ENCODE measurements at places on chromosomes 7 and 10.

DNA sequence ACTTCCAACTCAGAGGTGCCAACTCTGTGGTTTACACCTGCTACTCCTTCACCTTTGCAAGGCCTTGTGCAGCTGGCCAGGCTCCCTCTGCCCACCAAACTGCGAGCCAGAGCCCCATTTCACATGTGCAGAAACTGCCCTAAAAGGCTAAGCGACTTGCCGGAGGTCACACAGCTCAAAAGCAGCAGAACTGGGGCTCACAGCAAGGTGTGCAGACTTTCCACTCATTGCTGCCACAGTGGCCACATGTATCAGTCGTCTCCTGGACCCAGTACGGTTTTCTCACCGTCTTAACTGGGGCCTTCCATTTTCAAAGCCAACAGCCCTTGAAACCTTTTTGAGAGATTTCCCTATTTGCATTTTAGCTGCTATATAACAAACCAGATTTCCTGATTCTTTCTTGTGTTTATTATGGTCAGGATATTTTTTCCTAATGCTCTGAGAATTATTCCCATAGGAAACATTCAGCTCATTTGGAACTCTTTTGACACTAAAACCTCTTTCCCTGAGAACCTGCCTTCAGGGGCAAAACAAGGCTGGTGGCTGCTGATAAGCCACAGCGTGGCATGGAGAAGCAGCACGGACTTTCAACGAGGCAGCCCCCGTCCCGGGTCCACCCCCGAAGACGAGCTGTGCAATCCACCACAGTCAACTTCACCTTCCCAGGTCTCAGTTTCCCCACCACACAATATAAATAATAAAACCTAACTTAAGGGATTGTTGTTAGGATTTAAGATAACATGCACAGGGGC lies 29.9 kb downstream of the SORBS1 start:
- DNase-seq, result no peak

GRCh38 chr7:155283565-155284194 lies 14.0 kb upstream of the INSIG1 start:
- no peak for DNase-seq

DNA sequence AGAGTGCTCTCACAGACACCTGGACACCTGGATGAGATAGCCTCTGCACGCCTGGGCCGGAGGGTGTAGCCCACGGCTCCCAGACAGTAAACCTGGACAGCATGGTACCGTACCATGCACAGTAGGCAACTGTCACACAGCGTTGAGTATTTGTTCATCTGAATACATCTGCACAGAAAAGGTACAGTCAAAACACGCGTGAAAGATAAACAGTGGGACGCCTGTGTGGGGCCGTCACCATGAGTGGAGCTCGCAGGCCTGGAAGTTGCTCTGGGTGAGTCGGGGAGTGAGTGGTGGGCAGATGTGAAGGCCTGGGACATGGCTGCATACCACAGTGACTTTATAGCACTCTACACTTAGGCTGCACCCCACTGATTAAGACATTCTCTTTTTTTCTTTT lies 280.0 kb upstream of the SHH start:
- no peak for DNase-seq

GRCh38 chr10:122083478-122084025 lies 94.6 kb downstream of the TACC2 start:
- DNase-seq, result no peak

DNA sequence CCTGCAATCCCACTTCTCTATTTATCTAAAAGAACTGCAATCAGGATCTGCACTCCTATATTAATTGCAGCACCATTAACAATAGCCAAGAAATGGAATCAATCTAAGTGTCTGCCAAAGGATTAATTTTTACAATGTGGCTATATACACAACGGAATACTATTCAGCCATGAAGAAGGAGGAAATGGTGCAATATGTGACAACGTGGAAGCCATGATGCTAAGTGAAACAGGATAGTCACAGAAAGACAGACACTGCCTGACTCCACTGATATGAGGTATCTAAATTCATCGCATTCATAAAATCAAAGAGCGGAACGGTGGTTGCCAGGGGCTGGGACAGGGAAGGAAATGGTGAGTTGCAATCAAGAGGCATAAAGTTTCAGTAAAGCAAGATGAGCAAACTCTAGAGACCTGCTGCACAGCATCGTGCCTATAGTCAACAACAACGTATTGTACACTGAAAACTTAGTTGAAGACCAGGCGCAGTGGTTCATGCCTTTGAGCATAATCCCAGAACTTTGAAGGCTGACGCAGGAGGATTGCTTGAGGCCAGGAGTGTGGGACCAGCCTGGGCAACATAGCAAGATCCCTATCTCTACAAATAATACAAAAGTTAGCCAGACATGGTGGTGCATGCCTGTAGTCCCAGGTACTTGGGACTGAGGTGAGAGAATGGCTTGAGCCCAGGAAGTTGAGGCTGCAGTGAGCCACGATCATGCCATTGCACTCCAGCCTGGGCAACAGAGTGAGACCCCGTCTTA lies 76.3 kb downstream of the FGFR2 start:
- no peak for DNase-seq

DNA sequence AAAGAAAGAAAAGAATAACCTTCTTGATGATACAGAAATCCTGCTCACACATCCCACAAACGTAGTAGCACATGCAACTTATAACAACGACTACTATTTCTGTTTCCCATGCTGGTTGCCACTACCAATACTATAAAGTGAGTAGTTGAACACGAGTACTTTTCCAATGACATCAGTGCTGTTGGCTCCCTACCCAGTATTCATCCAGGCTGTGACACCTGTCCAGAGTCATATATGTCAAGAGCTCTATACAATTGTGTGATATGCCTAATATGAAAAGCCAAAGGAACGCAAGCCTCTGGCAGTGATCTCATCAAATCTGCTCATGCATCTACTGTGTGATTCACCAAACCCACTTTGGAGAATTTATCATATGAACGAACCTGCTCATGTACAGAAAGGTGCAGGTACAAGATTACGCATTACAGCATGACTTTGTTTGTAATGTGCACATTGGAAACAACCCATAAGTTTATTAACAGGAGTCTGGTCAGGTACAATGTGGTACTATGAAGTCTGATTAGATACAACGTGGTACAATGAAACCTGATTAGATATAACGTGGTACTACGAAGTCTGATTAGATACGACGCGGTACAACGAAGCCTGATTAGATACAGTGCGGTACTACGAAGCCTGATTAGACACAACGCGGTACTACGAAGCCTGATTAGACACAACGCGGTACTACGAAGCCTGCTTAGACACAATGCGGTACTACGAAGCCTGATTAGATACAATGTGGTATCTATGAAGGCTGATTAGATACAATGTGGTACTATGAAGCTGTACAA lies 5.8 kb upstream of the ITIH5 start:
- no peak for DNase-seq

DNA sequence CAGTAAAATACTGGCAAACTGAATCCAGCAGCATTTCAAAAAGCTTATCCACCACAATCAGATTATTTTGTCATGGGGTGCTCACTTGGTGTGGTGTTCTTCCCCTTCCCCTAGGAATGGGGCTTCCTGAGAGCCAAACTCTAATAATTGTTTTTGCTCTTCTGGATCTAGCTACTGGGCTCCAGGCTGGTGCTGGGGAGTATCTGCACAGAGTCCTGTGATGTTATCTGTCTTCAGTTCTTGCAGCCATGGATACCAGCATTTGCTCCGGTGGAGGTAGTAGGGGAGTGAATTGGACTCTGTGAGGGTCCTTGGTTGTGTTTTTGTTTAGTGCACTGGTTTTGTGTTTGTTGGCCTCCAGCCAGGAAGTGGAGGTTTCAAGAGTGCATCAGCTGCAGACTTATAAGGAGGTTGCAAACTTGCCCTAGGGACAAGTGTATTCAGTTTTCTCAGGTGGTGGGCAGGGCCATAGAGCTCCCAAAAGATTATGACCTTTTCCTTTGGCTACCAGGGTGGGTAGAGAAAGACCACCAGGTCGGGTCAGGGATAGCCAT lies 308.5 kb upstream of the MAGI2 start:
- DNase-seq, result no peak

- DNase-seq, result no peak
Observed at GRCh38 chr10:103806395-103807187, 48.8 kb downstream of the SH3PXD2A start.

- DNase-seq, result peak; percentile 83
Observed at GRCh38 chr7:107150375-107151073, 18.3 kb upstream of the HBP1 start.

- DNase-seq, result no peak
Observed at GRCh38 chr7:6273917-6274630, 1.6 kb upstream of the CYTH3 start.

- DNase-seq, result no peak
Observed at GRCh38 chr7:15669443-15670090, 16.9 kb downstream of the MEOX2 start.

GRCh38 chr7:140940898-140941297 lies 16.2 kb upstream of the BRAF start:
- DNase-seq, result no peak

GRCh38 chr7:75534727-75535307 lies 42.7 kb downstream of the SPDYE5 start:
- no peak for DNase-seq

DNA sequence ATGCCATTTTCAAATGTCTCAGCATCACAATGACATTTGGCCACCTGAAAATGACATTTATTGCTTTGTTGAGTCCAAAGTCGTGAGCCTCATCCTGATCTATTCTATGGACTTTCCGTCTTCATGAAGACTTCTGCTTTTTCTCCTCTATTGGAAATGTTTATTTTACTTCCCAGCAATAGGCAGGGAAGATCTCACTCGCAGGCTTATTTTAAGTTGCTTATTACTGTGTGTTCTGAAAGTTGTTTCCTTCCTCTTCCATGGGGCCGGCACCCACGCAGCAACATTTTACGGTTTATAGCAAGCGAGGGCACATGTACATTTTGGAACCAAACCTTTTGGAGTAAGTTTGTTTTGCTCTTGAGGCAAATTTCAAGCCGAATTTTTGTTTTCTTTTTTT lies 221.0 kb upstream of the KLF6 start:
- no peak for DNase-seq

DNA sequence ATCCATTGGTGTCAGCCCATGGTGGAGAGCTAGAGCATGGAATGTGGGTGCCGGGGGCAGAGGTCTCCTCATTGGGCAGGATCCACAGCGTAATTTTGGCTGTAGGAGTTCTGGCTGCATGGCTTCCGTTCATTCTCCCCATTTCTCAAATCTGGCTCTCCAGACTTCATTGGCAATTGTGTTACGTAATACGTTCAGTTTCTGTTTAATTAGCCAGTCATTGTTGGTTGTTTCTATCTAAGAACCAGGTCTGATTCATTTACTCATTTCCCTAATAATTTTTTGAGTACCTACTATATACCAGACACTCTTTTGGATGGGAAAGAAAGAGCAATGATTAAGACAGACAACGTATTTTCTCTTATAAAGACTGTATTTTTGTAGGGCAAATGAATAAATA lies 299.6 kb downstream of the CSTF2T start:
- no peak for DNase-seq

GRCh38 chr7:92058040-92058439 lies 76.2 kb downstream of the CYP51A1 start:
- no peak for DNase-seq

GRCh38 chr10:13971601-13972475 lies 358.9 kb downstream of the FRMD4A start:
- no peak for DNase-seq

DNA sequence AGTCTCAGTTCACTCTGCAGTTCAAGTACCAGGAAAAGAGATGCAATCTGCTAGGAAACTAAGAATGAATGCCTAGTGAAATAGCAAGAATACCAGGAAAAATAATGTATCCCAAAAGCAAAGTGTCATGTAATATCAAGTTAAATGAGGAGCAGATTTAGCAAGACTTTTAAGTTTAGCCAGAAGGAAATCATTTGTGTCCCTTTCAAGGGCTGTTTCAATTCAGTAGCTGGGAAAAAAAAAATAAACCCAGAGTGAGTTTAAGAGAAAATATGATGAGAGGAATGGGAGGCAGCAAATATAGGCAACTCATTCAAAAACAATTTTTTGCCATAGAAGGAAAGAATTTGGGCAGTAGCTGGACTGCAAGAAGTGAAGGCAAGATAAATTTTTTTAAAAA lies 135.8 kb downstream of the DGKB start:
- no peak for DNase-seq

GRCh38 chr10:21217107-21217506 lies 308.4 kb downstream of the SKIDA1 start:
- no peak for DNase-seq

- no peak for DNase-seq
Observed at GRCh38 chr10:85262992-85263391, 934.6 kb downstream of the CCSER2 start.

GRCh38 chr10:3293581-3294431 lies 121.2 kb upstream of the PITRM1 start:
- DNase-seq, result no peak

- no peak for DNase-seq
Observed at GRCh38 chr10:131726076-131726880, 174.5 kb upstream of the PPP2R2D start.

GRCh38 chr10:5975641-5976473 lies 1.5 kb downstream of the IL15RA start:
- DNase-seq, result no peak

- no peak for DNase-seq
Observed at GRCh38 chr10:115950320-115950719, 322.7 kb downstream of the GFRA1 start.

DNA sequence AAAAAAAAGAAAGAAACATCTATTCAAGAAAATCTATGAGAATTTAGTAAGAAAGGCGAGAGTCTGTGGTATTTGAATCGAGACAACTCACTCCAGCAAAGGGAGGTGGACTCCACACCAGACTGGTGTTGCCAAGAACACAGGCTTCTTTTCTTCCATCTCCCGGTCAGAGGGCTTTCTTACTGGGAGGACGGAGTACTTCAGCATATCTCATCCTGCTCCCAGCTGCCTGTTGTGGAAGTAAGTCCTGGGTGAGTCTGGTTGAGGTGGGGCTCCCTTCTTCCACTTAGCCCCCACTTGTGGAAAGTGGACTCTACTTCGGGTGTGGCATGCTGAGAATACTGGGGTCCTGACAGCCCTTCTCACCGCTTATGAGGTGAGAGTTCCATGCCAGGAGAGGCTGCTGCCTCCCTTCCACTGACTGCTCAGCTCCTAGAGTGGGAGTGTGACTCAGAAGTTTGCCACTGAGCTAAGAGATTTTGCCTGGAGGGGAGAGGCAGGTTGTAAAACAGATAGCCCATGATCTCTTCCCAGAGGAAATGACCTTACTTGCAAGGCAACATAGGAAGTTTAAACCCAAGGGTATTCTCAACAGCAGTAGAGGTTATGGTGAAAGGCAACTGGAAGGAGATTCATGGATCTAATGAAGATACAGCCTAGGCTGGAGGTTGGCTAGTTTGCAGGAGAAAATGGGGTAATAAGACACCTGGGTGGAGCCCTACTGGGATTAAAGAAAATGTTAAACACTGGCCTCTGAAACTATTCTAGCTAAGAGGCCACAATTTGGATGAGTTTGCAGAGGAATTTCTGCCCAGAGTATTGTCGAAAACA lies 3.5 kb upstream of the NACAD start:
- DNase-seq, result no peak

GRCh38 chr7:30136117-30136731 lies 1.4 kb downstream of the MTURN start:
- no peak for DNase-seq

GRCh38 chr7:26854876-26855855 lies 9.2 kb downstream of the SKAP2 start:
- DNase-seq, result no peak

- no peak for DNase-seq
Observed at GRCh38 chr7:159042581-159043101, 102.0 kb downstream of the VIPR2 start.

- no peak for DNase-seq
Observed at GRCh38 chr10:77539147-77539935, 98.3 kb downstream of the KCNMA1 start.

Data from NCI-H1694 treated with DMSO at 0.1 percent for 48 hours (cell line).